ENCODE measurements at places on chromosomes 3 and 15.

- peak; percentile 39 for DNase-seq
Measured at GRCh38 chr3:113212844-113213375, 1.6 kb downstream of the BOC start.

DNA sequence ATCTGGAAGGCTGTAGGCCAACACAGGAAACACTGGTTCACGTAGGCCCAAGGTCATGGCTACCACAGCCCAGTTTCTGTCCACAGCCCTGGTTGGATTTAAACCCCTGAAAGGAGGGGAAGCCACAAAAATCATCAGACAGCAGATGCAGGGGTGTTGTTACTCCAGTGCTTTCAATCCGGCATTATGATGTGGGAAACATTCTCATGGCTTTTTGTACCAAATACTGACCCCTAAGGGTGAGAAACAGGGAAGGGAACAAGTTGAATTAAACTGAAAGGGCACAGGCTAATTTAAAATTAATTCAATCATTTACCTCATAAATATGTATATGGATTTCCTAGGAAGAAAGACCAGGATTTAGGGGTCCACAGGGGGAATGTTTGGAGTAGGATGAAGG lies 375.6 kb downstream of the CTNNB1 start:
- no peak for DNase-seq

DNA sequence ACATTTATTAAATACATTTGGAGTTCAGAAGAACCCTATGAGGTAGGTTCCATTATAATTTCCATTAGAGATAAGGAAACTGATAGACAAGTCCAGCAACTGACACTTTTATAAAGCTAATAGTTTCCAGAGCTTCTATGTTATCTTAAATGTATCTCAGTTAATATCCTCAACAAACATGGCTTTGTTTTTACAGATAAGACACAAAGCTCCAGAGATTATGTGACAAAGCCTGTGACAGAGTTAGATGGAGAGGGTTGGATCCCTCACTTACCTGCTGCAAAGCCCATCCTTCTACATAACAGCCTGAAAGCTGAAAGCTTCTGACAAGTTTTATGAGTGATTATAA lies 473 bp upstream of the COMMD2 start:
- no peak for DNase-seq

DNA sequence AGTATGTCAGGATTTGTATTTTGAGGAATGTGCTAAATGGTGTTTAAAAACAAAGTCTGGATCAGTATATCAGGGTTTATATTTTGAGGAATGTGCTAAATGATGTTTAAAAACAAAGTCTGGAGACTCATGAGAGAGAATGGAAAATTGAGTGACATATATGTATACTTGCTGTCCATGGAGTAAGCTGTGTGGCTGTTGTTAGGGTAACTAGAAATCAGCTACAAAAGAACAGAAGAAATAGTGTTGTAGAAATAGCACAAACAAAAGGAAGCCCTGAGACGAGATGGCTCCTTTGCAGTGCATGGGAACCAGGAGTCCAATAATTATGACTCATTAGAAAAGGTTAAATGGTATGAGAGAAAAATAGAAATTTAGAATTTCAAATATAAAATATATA lies 282.7 kb upstream of the MANF start:
- no peak for DNase-seq

DNA sequence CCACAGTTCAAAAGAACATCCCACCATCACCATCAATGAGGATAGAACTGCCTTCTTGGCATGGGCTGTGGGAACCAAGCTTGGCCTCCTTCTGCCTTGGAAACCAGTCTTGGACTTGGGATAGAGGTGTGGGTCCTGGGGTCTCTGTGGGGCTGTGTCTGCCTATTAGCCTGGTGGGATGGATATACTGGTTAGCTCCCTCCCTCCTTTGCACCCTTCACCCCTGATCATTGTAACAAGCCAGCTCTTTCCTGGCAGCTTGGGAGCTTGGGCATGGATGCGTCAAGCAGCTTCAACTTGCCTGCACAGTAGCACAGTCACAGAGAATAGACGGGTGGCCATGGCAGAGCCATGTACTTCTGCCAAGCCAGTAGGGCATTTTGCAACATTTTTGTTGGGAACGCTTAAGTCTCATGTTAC lies 65.2 kb downstream of the SMAD6 start:
- DNase-seq: no peak

DNA sequence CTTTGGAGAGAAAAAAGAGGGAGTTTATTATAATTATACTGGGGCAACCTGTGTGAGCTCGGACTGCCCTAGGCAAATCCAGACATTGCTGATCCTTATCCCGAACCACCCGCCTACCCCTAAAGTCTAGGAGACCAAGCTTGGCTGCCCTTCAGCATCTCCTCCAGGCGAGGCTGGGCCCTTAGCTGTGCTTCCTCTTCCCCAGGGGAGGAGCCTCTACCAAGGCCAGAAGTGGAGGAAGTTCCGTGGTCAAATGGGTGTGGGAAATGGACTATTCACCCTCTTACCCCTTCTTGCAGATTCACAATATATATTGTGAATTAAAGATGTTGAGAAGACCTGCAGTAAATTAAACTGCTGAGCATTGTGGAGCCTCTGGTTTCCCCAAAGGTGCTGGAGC lies 158.3 kb upstream of the HES1 start:
- no peak for DNase-seq

DNA sequence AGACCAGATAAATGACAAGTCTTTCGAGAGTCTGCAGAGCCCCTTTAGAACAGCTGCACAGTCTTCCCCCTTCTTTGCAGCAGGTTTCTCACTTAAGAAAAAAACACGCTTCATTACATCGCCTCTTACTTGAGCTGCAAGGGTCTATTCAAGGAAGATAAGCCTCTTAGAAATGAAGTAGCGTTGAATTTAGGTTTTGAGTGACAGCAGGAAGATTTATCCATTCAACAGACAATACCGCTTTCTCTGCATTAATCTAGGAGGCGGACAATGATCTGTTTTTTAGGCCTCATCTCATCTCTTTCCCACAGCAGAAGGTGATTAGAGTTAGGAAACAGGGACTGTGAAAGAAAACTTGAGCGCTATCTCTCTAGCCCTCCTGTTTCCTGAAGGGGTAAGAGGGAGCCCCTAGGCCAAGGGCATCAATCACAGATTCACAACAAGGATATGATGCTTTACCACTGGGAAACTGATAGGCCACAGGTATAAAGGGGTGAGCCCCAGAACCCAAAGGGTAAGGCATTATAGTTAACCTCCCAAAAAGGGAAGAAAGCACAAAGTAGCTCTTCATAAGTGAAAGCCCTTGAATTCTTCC lies 84.3 kb downstream of the MECOM start:
- no peak for DNase-seq
